Adipocyte (in vitro differentiated cells): ENCODE measurements at places on chromosomes 16 and 17.

GRCh38 chr17:50423553-50424159 is 2.4 kb upstream of the ACSF2 start:
- peak; percentile 41 for DNase-seq

- peak; percentile 86 for DNase-seq
Measured at GRCh38 chr17:13601776-13602551, at the start of gene HS3ST3A1. Gene HS3ST3A1, minus strand, starts transcription at chr17:13601929. Its CDS starts 800 bp downstream, at chr17:13601129.

DNA sequence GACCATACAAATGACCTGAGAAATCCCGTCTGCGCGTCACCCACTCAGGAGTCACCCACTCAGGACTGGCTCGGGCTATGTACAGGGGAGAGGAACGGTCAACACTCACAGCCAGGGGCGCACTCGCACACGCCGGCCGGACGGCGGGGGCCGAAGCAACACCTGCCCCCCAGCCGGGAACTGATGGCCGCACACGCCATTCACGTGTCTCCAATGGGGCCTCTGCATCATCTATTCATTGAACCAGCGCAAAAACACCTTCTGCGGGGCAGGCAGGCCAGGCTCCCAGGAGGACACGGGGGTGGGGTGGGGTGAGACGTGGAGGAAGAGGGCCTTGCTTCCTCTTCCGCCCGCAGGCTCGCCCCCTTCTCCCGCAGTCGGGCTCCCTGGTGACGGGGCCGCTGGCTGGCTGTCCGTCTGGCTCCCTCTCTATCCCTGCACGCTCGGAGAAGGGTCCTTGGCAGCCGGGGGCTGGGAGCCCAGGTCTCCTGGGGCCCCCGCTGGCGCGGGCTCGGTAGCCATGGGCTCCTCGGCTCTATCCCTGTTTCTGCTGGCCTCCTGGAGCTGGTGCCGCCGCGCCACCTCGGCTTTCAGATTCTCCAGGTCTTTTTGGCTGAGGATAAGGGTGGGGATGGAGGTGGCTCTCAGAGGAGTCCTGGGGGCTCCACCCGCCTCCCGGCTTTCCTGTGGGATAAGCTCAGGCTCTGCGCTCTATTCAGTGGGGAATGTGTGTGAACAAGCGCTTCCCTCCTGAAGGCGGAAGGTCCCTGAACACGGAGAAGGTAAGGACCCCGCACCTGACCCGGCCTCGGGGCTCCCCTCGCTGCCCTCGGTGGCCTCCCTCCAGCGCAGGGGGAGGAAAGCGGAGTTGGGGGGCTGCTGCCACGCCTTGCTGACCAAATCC is 21.1 kb downstream of the CLUH start:
- no peak for DNase-seq

DNA sequence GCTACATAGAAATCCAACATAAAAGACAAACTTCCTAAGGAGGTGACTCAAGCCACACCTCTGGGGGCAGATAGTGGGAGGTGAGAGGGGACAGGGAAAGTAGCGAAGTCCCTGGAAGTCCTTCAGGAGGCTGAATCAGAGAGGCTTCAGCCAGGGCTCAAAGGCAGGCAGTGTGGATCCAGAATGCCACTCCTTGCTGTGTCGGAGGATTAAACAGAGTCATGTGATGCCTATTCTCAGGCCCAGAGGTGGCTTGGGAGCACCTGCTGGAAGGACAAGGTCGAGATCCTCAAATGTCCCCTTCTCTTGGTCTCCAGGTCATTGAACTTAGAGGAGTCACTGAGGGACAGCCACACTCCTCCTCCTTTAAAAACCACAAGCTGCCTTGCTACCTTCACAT is 391.1 kb downstream of the SOX9 start:
- DNase-seq, result no peak

DNA sequence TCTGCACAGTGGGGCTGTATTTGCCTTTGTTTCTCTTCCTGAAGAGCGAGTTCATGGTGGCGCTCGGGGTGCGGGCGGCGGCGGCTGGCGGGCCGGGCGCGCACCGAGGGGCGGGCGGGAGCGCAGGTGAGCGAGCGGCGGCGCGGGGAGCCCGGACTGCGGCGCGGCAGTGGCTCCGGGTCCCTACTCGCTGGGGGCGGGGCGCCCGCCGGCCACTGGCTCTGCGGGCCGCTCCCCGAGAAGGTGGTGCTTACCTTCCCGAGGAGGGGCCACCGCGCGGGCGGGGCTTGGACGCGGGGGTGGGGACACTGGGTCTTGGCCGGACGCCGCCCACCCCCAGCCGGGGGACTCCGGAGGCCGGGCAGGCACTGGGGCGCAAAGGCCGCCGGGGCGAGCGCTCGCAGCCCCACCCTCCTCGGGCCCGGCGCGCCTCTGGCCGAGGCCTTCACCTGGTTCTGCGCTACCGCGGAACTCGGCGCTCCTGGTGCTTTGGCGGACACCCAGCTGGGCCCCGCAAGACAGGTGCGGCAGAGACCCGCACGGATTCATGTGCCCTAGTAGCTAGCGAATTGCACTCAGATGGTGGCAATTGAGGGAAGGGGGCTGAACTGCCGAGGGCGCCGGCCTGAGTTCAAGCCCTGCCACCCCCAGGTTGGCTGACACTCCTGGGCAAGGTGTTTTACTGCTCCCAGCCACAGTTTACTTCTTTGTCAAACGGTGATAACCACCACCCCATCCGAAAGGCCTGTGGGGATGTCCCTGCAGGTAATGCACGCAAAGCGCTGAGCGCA is at the start of gene PPL:
Gene PPL, minus strand, starts transcription at position 158 of the 791 bp plus-strand sequence. Its CDS starts 103 bp downstream, at position 55.
- no peak for DNase-seq

- no peak for DNase-seq
Measured at GRCh38 chr17:68131456-68131855, 95.9 kb downstream of the KPNA2 start.

- peak; percentile 5 for DNase-seq
Measured at GRCh38 chr16:57564571-57565270, 22.3 kb downstream of the ADGRG5 start.

DNA sequence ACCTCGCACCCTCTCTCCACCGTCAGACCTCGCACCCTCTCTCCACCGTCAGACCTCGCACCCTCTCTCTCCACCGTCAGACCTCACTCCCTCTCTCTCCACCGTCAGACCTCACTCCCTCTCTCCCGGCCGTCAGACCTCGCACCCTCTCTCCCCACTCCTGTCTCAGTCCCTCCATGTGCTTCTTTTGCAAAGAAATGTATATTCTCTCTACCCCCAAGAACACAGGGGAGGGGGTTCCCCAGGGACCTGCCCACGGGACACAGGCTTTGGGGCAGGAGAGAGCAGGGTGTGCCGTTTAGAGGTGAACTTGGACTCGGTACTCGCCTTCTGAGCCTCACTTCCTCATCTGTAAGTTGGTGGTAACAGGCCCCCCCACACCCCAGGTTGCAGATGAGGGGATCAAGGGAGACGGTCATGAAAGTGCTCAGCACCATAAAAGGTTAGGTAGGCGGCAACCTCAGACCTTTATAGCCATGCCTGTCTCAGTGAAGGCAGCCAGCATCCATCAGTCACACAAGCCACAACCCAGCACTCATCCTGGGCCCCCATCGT is 63.7 kb downstream of the RPH3AL start:
- no peak for DNase-seq

DNA sequence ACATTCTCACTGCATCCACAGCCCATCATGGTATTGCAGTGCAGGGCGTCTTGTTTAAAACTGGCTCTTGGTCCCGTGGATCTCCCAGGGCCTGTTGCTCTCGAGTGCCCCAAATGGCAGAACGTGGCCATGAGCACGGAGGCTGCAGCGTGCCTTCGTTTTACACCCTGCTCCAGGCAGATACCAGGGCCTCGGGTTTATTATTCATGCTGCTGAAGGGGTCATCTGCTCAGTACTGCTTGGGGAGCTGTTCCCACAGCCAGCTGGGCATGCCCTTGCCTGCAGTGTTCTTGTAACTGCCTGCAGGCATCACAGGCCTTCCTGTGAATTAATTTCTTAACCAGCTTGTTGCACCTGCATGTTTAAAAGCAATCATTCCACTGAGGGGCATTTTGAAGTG is 129.7 kb upstream of the CHMP6 start:
- peak; percentile 16 for DNase-seq

DNA sequence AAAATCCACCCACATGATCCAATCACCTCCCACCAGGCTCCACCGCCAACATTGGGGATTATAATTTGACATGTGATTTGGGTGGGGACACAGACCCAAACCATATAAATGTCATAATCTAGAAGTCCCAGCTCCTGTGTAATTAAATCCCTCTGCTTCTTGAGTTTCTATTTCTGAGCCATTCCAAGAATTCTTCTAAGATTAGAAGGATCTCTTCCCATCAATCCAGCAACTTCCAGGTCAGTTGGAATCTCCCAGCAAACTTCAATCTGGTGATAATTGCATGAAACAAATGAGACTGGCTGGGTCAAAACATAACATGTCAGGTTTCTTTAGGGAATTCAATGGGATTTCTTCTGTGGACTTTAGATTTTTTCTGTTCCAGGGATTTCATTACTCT is 127.8 kb upstream of the CDH5 start:
- DNase-seq, result no peak

- DNase-seq, result no peak
Measured at GRCh38 chr16:82252582-82252981, 82.6 kb upstream of the MPHOSPH6 start.

GRCh38 chr17:1643293-1643998 is 2.1 kb downstream of the SCARF1 start:
- peak; percentile 31 for DNase-seq

DNA sequence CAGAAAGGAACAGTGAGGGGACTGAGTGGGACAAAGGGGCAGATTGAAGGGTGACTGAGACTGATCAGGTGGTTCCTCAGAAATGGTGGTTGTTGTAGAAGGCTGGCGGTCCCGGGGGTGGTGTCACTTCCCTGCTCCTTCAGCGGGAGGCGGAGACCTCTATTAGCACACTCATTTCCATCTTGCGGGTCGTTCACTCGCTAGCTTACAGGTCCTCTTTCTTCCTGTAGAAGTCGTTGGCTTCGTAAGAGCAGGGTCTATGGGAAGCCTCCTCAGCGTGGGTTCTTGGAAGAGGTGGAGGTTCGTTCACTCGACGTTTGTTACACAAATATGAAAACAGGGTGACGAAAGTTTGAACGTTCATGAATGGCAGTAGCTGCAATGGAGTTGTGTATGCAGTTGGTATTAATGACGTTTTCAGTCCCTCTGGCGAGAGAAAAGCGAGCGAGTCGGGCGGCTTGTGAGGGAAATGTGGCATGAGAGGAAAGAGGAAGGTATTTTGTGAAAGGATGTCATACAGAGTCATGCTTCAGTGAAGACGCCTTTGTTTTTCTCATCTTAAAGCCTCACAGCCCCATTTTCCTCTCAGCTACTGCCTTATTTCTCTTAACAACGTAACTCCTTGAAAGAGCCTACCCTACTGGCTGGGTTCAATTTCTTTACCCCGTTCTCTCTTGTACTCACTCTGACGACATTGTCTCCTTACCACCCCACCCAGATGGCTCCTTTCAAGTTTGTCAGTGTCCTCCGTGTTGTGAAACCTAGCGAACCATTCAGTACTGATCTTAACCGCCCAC is 667 bp downstream of the EFCAB13 start:
- DNase-seq, result no peak

DNA sequence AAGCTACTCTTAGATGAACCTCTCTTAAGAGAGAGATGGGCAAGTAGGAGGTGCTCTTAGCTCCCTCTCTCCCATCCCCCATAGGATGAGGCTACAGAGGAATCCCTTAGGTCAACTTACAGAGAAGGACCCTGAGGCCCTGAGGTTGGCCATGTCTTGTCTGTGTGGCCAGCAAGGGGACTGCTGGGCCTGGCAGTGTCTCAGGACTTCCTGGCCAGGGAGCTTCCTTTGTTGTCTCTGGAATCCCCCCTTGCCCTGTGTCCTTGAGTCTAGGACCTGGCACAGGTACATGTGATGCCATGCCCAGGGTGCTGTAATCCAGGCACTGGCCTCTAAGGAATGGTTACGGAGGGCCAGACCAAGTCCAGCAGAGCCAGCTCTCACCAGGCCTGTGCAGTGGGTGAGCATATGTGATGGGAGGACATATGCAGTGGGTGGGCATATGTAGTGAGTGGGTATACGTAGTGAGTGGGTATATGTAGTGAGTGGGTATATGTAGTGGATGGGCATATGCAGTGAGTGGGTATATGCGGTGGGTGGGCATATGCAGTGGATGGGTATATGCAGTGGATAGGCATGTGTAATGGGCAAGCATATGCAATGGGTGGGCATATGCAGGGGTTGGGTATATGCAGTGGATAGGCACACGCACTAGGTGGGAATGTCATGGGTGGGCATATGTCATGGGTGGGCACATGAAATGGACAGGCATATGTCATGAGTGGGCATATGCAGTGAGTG is 20.3 kb upstream of the PECAM1 start:
- DNase-seq, result no peak

- DNase-seq, result no peak
Measured at GRCh38 chr17:77877036-77877435, 81.5 kb upstream of the TNRC6C start.

- no peak for DNase-seq
Measured at GRCh38 chr16:86245895-86246294, 264.4 kb upstream of the FOXF1 start.

DNA sequence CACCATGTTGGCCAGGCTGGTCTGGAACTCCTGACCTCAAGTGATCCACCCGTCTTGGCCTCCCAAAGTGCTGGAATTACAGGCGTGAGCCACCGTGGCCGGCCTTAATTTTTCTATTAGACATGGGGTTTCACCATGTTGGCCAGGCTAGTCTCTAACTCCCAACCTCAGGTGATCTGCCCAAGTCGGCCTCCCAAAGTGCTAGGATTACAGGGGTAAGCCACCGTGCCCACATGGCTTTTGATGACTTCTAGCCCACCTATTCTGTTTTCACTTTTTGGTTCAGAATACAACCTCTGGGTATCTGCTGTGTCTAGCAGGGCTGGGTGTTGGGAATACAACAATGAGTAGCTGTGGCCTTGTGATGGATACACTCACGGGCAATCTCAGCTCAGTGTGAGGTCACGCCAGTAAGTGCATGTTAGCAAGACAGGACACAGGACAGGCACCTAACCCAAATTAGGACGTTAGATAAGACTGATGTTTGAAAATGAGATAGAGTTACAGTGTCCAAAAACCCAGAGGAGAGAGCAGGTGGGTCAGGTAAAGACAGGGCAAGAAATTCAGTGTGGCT is 14.1 kb upstream of the YWHAE start:
- no peak for DNase-seq

- peak; percentile 85 for DNase-seq
Measured at GRCh38 chr17:59746849-59747445, 39.5 kb downstream of the VMP1 start.

DNA sequence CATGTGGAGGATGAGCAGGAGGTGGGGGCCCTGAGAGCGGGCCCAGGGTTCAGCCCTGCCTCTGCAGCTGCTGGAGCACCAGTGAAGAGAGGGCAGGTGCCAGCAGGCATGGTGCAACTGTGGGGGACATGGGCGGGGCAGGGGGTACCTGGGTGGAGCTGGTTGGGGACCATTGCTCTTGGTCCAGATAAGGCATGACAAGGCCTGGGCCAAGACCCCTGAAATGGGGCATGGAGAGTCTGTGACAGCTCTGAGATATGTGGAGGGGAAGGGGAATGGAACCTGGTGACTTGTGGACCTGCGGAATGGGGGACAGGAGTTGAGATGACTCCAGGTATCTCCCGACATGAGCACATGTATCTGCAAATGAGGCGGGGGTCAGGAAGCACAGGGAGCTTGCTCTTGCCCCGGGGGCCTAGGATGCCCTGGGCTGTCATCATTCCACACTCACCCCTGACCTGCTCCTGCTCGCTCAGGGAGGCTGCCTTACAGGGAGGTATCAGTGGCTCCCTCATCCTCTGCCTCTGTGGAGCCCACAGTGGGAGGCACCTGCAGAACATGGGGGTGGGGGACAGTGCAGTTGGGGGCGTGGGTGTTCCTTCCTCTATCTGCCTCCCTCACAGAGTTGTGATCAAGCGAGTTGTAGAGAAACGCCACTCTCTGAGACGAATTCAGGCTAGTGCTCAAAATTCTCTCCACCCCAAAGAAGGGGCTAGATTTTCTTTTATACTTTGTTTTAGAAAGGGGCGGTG is 40.2 kb downstream of the TMEM235 start:
- no peak for DNase-seq
